Hippocampal formation (tissue), 2 donors: ENCODE measurements at places on chromosomes 5 and 9.
A peak's percentile ranks its signal among the peaks of the same experiment; 100 is the strongest.

GRCh38 chr5:150181766-150182545 lies 7.9 kb upstream of the SLC6A7 start:
- no peak for DNase-seq

DNA sequence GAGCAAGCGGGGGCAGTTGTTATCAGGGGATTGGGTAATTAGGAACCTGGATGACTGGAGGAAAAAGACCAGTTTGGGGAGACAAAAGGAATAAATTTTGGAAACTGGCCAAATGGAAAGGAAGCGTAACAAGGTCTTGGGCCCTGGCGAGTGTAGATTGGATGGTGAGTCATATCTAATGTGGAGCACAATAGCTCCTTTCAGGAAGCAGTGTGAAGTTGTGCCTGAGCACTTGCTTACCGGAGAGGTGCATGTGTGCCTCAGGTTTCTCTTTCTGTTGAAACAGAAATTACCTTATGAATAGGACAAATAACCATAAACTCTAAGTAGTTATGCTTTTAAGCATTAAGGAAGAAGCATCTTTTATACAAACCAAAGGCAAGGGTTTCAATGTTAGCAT lies 176.4 kb downstream of the KIF4B start:
- DNase-seq = no peak

DNA sequence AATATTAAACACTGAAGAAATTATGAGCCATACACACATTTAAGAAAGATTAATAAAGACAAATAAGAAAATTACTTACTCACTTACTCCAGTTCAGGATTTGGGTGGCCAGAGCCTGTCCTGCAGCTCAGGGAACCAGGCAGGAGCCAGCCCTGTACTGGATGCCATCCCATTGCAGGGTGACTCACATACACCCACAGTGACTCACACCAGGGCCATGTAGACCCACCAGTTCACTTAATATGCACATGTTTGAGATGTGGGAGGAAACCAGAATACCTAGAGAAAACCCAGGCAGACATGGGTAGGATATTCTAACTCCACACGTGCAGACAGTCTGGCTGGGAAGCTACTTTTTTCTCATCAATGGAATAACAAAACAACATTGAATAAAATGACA lies 49.6 kb upstream of the ADRB2 start:
- DNase-seq = no peak

- no peak for DNase-seq
Observed at GRCh38 chr9:91856419-91856818, 93.6 kb downstream of the ROR2 start.

- no peak for DNase-seq
Observed at GRCh38 chr5:75243100-75243499, 6.4 kb upstream of the ANKRD31 start.

GRCh38 chr9:100739208-100739607 lies 161.3 kb downstream of the CAVIN4 start:
- no peak for DNase-seq

GRCh38 chr5:172898843-172899369 lies 60.3 kb upstream of the RPL26L1 start:
- no peak for DNase-seq

GRCh38 chr5:10673017-10673389 lies 88.0 kb downstream of the DAP start:
- DNase-seq = no peak

DNA sequence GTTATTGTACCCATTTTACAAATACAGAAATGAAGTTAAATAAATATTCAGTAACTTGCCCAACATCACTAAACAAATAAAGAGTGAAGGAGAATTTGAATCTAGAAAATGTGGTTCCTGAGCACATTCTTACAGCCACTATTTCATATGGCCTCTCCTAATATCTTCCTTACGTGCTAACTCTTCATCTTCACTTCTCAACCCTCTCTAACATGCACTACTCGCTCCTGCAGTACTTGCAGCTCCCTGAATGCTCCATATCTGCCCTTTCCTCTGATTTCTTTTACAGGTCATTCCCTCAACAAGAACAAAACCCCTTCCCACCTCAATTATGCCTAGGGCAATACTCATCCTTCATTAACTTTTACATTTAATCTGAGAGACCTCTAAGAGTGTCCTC lies 711.5 kb downstream of the CETN3 start:
- no peak for DNase-seq

GRCh38 chr9:98909935-98910334 lies 33.8 kb upstream of the COL15A1 start:
- no peak for DNase-seq

DNA sequence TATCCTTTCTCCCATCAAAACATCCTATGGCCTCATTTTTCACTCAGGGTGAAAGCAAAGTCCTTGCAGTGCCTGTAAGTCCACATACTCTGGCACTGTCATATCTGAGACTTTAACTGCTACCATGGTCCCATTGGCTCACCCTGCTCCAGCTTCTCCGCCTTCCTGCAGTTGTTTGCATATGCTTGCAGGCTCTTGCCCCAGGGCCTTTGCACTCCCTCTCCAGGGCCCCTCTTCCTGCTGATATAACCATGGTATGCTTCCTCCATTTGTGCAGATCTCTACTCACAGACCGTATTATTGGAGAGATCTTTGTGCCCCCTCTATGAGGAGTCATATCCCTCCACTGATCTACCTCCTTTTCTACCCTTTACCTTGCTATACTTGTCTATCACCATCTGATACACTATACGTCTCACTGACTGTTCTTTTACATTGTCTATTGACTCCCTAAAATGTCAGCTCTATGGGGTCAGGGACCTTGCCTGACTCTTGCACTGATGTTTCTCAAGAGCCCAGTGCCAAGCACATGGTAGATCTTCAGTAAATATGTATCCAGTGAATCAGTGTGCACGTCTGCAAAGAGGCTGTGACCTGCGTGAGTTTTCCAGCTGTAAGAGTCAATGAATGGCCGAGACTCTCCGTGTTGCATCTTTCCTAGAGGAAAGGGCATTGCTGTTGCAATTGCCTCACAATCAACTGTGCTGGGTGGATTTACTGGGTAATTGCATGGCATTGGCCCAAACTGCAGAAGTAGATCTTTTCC lies 81.7 kb upstream of the CPEB4 start:
- no peak for DNase-seq

DNA sequence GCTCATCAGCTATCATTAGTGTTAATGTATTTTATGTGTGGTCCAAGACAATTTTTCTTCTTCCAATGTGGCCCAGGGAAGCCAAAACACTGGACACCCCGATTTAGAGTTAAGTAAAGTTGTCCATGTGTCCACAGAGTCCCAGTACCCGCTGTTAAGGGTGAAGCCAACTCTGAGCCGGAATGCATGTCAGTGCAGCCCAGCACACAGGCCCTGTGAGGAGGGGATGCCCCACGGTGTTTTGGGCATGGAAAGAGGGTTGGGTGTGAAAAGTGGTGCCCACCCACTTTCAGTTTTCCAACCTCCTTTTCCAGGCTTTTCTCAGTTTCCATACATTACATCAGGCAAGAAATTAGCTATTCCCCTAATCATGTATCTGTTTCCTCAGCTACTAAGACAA lies 24.4 kb downstream of the SHC3 start:
- no peak for DNase-seq

- DNase-seq = no peak
Observed at GRCh38 chr5:98200726-98201541, 572.5 kb upstream of the RGMB start.

DNA sequence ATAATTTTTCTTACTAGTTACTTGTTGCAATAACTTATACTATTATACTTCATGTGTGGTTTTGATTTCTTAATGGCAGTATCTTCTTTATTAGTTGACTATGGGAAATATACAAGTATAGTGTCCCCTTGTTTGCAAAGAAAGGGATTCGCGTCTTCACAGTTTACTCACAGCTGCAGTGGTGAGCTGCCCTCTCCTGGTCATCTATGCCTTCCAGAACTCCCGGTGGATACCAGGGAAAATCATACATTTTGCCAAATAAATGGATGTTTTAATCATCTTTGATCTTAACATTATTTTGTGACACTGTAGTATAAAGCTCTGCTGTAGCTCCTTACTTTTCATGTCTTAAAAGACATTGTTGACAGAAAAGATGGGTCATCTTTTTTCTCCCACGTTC lies 142.0 kb downstream of the ZCCHC7 start:
- peak; percentile 5 for DNase-seq

DNA sequence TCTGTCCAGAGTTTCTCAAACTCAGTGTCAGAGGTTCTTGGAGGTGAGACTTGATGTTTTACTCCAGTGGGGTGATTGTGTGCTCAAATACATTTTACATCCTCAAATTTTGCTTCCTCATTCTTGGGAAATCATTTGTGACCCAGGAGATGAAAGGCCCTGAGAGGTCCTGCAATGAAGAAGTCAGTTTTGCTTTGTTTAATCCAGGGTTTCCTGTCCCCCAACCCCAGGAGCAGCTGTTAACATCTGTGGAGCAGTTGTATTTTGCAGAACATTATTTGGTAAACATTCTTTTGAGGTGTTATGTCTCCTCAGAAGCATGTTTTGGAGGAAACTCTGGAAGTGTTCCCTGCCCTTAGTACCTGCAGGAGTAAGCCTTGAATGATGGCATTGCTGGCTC lies 59.8 kb downstream of the DAB2IP start:
- DNase-seq = no peak
